ENCODE measurements at places on chromosomes 7 and 10.

DNA sequence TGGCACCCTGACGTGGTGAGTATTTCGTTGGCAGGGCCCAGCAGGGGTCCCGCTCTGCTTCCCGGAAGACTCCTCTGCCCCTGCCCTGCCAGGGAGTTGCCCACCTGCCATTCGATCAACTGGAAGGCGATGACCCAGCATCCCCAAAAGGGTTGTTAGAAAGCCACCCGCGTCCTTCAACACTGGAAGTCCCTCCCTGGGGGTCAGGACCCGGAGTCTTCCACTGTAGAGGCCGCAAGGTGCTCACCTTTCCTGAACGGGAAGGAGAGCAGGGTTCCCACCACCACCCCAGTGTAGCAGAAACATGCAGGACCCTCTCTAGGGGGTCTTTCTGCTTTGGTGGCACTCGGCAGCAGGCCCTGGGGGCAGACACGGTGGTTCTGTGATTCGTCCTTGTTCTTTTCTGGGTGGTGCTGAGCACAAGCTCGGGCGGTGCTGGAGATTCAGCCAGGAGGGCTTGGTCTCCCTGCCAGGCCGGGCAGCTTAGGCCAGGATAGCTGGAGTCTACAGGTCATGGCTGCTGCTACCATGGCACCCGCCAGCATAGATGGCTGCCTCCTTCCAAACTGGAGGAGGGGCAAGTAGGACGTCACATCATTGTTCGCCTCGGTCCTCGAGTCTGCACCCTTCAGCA is 19.6 kb upstream of the DPYSL4 start:
- no peak for DNase-seq

DNA sequence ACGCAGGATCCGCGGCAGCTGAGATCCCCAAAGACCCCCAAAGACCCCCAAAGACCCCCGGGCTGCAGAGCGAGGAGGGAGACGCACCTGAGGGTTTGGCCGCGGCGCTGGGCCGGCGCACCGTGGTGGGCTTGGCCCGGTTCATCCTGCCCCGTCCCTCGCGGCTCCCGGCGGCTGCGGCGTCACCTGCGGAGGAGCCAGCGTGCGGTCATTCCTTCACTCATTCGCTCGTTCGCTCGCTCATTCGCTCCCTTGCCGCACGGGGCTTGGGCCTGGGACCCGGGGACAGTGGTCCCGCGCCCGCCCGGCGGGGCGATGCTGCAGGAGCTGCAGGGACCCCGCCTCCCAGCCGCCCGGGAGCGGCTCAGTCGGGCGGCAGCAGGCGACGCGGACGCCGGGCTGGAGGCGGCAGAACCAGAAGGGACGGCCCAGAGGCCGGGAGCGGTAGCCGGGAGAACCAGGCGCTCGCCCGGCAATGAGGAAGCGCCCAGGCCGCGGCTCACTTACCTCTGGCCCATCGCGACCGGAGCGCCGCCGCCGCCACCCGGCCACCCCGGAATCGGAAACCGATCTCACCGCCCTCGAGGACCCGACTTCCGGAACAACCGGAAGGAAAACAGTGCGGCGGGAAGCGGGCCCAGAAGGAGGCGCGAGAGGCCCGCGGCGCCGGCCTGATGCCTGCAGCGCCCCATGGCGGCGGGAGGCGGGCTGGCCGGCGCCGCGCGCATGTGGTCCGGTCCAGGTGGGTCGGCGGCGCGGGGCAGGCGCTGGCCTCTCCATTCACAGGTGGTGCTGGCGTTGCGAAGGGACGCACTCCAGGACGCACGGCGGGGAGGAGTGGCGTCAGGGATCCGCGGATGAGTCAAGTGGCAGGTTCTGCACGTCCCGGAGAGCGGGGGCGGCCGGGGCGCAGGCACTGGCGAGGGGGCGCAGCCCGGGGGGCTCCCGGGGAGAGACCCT is at the start of gene INTS1:
Gene INTS1, minus strand, starts transcription at position 574 of the 960 bp plus-strand sequence. Its CDS starts 429 bp downstream, at position 145.
- DNase-seq = peak; percentile 74

- DNase-seq = no peak
These were observed 759 bp downstream of the NUDT1 start for GRCh38 chr7:2242541-2243429.

DNA sequence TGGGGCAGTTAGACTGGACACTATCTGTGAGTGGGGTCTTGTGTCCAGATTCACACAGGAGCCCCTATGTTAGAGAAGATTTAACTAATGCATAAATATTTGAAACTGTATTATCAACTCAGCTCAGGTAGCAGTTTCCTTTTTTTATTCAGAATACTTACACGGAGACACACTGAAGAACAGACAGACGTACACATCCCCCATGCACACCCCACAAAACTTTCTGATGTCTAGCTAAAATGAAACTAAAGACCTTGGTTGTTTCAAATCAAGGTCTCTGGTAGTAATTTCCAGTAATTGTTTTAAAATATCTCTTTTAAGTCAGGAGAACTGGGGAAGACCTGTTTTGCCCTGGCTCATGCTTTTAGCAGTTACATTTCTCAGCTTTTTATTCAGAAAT is 55.7 kb upstream of the PRKCQ start:
- no peak for DNase-seq

GRCh38 chr10:28160866-28161405 is 141.9 kb downstream of the MPP7 start:
- no peak for DNase-seq

DNA sequence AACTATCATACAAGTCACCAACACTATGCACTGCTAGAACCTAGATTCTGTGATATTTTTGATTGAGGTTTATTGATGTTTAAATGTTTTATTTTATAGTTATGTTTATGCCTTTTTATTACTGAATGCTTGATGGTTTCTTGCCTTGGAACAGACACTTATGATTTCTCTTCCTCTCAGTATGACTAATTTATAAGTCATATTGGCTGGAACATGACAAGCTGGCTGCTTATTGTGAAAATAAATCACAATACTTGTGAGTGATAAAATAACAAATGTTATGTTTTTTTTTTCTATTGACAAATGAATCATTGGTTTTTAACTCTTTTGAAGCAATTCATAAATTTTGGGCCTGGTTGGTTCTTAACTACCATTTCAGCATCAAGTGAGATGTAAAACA is 142.0 kb upstream of the MALRD1 start:
- DNase-seq = no peak

DNA sequence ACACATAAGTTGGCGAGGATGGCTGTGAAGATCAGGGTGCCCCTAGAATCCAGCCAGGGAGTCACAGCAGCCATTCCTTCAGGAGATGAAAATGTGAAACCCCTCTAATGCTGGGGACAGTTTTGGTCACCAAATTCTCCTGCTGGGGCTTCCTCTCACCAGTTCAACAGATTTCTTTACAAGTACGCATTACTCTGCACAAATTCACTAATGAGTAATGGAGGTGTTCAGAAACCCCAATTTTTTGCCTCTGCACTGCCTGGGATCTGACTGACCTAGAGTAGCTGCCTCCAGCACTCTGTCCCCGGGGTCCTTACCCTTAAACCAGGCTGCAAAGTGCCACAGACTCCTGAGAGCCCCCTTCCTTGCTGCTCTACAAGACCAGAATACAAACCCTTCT is 16.1 kb downstream of the TRPV5 start:
- no peak for DNase-seq

GRCh38 chr10:47034441-47035051 is 123.3 kb downstream of the PTPN20 start:
- DNase-seq = no peak

DNA sequence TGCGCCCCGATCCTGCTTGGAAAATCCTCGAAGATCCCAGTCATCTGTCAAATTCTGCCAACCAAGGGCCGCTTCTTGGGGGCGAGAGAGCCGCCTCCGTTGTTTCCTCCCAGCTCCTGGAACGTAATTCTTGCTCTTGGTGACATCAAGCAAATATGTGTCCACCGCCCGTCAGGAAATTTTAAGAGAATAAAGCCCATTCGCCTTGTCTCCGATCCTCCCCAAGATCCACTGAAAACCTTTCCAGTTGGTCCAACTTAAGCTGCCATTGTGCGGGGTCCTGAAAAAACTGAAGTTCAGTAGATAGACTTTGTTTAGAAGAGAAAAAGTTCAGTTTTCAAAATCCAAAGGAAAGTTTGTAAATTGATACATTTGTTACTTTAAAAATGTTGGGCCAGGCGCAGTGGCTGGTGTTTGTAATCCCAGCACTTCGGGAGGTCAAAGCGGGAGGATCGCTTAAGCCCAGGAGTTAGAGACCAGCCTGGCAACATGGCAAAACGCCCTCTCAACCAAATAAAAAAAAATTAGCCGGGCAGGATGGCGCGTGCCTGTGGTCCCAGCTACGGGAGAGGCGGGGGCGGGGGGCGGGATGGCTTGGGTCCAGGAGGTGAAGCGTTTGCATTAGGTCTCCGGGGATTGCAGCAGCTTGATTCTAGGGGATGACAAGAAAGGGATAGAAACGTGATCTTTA is 1.0 kb upstream of the ZNF800 start:
- no peak for DNase-seq

DNA sequence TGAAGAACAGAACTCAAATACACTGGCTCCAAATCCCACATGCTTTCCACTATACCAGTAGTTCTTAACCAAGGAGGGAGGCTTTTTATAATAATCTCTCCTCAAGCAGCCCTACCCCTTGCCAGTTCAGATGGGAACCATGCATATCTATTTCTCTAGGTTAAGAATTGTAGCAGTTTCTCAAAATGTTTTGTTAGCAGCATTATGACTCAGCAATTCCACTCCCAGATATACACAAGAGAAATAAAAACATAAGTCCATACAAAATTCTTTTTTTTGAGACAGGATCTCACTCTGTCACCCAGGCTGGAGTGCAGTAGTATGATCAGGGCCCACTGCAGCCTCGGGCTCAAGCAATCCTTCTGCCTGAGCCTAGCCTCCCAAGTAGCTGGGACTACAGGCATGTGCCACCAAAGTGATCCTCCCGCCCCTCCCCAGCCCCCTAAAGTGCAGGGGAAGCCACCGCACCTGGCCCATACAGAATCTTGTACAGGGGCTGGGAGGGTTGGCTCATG is 18.1 kb downstream of the YWHAG start:
- no peak for DNase-seq

DNA sequence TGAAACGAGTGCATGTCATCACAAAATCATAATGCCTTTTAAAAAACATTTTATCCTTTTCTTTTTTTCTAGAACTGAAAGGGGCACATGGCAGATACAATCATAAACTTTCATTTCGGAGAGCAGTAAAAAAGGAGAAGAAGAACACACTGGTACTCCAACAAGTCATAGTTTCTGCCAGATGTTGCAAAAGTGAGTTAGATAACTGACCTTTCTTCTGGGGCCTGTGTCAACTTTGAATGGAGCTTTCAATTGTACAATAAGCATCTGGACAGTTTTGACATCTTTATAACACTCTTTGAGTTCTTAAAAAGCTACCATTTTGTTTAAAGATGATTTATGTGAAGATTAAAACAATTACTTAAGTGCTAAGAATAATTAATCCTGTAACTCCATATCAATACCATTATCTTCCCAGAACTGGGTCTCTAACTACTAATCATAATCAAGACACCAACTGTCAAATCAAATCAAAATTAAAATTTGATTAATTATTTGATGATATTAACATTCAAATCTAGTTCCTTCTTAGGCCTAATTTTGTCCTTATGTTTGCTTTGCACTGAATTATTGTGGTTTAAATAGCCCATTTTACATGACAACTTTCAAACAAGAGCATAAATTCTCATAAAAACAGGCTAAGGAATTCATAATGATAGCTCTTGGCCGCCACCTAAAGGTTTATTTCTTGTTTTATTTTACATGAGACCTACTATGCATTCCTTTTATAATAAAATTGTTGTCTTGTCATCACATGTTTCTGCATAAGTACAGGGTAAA is 19.5 kb upstream of the ITGB8 start:
- no peak for DNase-seq

- DNase-seq = no peak
These were observed 25.4 kb upstream of the GPAM start for GRCh38 chr10:112208997-112209396.

DNA sequence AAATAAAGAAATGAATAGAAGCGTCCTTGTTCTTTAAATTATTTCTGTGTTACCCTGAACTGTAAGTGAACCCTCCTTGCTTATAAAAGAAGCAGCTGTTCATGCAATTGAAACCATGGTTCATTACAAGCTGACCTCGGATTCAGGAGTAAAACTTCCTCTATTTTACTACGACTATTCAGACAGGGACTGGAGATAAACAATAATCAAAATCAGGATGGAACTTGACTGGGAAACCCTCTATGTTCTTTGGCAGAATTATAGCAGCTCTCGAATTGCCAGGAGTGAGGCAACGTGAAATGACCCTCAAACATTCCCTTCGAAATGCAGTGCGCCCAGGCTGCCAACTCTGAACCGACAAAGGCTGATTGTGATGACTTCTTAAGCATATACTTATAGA is 172.1 kb downstream of the CYP26A1 start:
- DNase-seq = no peak

GRCh38 chr7:156236181-156236889 is 404.2 kb upstream of the RNF32 start:
- DNase-seq = no peak

DNA sequence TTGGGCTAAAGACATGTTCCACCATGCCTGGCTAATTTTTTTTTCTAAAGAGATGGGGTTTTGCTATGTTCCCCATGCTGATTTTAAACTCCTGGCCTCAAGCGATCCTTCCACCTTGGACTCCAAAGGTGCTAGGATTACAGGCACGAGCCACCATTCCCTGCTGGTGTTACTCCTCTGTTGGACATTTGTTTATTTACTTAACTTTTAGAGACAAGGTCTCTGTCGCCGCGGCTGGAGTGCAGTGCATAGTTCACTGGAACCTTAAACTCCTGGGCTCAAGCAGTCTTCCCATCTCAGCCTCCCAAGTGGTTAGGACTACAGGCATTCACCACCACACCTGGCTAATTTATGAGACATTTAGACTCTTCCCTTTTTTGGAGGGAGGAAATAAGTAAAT is 38.9 kb downstream of the CCAR1 start:
- DNase-seq = no peak

DNA sequence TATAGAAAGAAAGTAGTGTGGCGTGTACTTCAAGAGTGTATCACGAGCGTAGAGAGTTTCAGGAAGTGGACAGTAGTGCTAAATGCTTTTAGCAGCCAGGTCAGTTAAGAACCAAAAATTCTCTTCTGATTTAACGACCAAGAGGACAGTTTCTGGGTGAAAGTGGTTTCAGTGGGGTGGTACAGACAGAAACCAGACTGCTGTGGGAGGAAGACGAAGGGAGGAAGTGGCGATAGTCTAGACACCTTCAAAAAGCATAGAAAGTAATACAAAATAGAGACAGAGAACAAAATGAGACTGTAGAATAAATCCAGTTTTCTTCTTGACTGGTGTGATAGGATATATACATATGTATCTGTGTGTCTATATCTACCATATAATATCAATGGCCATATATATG is 93.5 kb downstream of the MBL2 start:
- DNase-seq = no peak

GRCh38 chr7:92830532-92831110 is 5.8 kb downstream of the CDK6 start:
- DNase-seq = no peak

DNA sequence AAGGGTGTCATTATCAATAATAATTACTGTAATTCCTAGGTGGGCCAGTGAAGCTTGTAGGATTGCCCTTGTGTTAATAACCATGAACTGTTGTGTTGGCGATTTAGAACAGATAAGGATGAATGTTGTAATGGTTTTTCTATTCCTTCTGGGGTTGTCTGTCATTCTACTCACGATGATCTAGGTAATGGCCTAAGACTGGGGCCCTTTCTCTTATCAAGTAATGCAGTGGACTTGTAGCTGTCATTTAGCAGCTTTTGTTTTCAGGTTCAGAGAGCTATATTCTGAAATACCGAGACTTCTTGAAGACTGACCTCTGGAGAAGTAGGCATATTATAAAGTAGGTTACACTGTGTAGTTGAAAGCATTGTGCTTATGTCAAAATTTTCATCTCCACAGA is 110.2 kb downstream of the TAF3 start:
- DNase-seq = no peak

Data from stimulated activated CD8-positive, alpha-beta memory T cell treated with anti-CD3 and anti-CD28 coated beads, Interleukin-15, amount 100 ng/mL, for 24 hours (primary cell).